ENCODE measurements at places on chromosomes 11 and 22.
A peak's percentile ranks its signal among the peaks of the same experiment; 100 is the strongest.

- no peak for DNase-seq
Measured at GRCh38 chr11:109133159-109133558, 288.8 kb upstream of the C11orf87 start.

DNA sequence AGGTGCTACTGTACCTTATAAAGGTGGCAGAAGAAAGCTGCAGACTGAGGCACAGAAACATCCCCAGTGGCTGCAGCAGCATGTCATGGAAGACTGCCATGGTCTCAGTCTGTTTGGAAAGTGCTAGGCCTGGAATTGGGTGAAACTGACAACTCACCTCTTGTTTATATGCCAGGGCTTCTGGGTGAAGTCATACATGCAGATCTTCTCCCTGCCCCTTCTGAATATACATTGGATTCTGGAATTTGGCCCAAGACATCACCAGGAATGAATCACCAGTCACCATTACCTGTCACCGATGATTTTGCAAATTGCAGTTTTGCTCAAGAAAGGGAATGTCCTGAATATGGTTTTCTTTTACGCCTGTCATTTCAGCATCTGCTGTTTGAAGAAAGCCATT is at the start of gene PLET1:
TSS of gene PLET1 (minus strand) at position 371 of the 400 bp plus-strand sequence. CDS start at position 100, 271 bp downstream.
- no peak for DNase-seq

DNA sequence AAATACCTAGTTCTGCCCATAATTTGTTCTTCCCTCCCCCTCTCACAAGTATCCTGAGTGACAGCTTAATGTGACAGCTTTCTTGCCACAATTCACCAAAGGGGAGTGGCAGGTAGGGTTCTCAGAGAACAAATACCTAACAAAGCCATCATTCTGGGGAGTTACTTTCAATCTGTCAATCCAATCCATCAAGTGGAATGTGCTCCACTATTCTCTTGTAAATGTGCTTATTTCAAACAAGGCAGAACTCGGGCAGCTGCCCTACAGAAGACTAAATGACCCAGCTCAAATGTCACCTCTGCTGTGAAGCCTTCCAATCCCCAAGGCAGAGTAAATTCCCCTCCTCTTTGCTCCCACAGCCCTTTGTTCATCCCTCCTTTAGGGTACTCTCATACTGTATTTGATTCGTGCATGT is 27.8 kb downstream of the LGR4 start:
- DNase-seq = no peak

- no peak for DNase-seq
Measured at GRCh38 chr11:77031599-77031998, 2.6 kb upstream of the B3GNT6 start.

DNA sequence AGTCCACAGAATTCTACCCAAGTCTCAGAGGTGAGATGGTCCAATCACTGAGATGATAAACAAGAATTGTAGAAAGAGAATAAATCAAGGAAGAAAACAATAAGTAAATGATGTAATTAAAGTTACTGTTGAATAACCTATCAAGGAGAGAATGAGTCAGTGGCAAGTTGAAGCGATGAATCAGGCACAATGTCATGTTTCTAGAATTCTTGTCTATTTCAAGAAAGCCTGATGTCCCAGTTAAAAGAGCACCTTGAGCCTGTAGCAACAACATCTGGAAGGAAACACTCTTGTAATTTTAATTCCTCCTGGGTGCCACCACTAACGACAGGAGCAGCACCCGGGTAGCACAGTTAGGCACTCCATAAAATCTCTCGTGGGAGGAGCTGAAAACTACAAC is 67.9 kb upstream of the SLC35C1 start:
- DNase-seq = peak; percentile 9

DNA sequence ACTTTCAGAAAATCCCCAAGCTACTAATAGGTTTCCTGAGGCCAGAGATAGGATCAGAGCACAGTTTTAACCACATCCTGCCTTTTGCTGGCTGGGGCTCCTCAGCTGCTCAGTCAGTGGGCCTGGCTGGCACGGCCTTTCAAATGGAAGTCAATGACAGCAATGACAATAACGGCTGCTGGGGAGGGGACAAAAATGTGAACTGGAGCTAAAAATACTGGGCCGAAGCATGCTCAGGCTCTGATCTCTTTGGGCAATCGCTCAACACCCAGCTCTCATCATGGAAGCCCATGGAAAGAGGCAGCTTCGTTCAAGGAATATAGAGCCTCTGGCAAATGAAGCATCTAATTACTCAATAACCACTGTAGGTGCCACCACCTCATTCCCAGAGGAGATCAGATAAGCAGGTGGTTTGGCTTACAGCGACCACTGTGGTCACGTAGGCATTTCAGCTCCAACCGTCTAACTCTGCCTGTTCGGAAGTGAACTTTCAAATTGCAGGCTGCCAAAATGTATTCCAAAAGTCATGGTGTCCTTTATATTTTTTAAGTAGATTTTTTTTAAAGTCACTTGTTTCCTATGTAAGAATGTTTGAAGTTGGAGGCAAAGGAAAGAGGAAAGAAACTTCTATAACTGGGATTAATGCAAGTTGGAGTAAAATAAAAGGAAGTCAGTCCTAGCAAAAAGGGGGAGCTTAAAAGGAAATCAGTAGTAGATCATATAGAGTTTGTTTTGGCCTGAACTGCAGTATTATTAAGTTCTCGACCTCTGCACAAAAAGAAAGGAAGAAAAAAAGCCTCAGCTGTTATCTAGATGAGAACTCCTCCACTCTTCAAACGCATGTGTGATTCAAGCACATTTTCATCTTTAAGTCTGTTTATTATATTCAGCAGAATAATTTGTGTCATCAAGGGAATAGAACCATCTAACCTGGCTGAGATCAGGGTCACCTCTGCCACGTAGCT is 14.1 kb downstream of the WT1 start:
- DNase-seq = peak; percentile 12

DNA sequence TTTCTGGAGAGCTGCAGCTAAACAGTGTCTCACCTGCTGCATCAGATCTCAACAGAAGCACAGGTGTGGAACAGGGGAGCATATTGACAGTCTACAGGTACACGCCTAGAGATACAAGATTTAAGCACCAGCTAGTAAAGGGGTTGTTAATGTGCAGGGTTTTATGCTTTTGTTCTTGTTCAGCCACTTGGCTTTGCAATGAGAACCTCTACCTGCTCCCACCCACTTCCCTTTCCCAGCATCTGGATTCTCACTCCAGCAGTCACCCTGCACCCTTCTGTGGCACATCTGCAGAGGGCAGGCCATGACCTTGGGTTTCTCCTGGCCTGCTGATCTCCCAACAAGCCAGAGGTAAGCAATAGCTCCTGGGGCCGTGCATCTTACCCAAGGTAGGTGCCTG is 446.6 kb downstream of the BUD13 start:
- DNase-seq = no peak

DNA sequence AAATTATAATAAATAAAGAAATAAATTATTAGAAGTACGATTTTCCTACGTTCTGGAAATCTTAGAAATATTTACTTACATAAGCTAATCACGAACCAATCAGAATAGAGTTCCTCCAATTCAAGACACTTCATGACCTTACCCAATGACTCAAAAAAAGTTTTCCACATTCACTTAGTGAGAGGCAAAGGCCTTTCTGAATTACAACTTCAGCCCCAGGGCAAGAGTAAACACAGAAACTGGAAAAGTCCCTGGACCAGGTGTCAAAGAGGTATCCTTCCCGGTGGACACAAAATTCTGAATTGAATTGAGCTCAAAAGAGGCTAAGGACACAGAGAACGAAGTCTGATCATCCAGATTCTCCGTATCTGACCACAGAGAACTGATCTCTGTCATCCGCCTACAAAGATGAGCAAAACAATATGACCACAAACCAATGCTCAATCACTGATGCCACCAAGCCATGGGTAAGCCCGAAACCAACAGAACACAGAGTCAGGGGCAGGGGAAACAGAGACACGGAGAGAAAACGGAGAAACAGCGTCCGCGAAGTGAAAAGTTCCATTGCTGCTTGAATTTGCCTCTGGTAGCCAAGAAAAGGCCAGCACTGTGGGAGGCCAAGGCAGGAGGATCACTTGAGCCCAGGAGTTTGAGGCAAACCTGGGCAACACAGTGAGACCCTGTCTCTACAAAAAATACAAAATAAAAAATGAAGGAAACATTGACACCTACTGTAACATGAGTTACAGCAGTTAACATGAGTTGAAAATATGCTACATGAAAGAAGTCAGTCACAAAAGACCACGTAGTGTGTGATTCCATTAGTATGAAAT is 6.8 kb downstream of the BID start:
- DNase-seq = no peak

DNA sequence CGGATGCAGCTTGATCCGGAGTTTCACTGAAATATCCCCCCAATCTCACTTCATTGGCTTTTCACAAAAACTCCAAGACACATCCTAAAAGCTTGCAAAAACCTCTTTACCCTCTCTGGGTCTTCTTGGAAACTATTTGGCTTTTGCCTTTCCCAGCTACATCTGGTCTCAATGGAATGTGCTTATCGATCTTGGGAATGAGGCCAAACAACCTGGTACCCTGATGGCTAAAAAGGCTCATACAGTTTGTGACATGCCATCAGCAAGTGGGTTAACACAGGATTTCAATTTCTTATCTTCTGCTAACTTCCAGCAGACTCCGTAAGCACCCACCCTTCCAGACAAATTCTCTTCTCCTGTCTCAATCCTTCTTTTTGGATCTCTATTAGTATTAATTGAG is 45.9 kb upstream of the TEAD1 start:
- peak; percentile 10 for DNase-seq

- DNase-seq = no peak
Measured at GRCh38 chr11:75903276-75903675, 88.3 kb downstream of the UVRAG start.

- DNase-seq = no peak
Measured at GRCh38 chr11:110508786-110509185, 79.0 kb downstream of the FDX1 start.

DNA sequence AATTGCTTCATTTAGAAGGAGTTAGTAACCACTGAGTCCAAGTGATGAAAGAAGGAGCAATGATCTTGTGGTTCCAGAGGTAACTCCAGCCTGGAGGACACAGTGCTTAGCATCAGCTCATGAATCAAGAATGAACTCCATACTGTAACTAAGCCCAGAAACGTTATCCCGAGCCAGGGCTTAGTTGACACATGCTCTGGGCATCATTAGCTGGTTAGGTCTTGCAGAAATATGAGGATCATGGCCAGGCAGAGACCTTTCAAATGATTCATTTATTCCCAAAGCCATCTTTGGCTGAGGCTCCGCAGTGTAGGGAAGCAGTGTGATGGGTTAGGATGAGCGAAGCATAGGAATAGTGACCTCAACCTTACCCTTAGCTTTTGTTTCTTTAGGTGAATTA is 277.4 kb downstream of the FAM76B start:
- DNase-seq = peak; percentile 98

DNA sequence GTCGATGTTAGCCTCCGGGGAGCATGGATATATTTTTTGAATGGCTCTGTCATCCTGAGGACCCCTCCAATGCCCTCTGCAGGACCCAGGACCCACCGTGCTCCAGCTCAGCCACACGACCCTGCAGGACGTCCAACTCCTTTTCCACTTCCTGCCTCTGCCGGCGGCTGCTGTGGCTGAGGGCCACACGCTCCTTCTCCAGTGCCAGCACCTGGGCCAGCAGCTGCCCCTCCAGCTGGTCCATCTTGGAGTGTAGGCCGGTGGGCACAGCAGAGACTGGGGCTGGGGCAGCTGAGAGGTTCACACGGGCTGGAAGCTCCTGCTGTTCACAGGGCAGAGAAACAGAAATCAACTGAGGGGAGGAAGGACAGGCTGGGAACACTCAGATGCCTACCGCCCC is 15.6 kb downstream of the NPTXR start:
- DNase-seq = no peak

- DNase-seq = no peak
Measured at GRCh38 chr11:90332415-90332814, 109.6 kb upstream of the CHORDC1 start.

GRCh38 chr11:67663532-67664212 is 10.8 kb downstream of the ALDH3B2 start:
- DNase-seq = no peak

DNA sequence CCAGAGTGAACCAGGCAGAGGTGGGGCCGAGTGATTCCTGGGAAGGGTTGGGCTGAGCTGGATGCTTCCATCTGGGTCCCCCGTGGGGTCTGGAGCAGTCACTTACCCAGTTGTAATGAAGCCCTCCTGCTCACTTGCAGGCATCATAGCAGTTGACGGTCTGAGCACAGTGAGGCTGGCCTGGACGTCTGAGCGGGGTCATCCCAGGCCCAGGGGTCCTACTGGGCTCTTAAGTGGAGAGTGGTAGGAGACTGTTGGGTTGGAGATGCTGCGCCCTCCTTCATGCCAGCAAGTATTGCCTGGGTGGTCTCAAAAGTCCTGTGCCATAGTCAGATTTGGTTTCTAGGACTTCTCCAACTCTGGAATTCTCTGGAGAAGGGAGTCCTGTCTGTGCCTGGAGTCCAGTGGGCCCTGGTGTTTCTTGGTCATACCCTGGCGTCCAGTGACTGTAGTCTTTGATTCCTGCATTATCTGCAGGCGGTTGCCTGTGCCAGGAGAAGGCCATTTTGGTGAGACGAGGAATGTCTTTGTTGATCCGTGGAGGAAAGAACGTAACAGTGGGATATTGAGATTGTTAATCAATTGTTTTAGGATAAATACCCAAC is 82.3 kb downstream of the TBC1D22A start:
- no peak for DNase-seq

DNA sequence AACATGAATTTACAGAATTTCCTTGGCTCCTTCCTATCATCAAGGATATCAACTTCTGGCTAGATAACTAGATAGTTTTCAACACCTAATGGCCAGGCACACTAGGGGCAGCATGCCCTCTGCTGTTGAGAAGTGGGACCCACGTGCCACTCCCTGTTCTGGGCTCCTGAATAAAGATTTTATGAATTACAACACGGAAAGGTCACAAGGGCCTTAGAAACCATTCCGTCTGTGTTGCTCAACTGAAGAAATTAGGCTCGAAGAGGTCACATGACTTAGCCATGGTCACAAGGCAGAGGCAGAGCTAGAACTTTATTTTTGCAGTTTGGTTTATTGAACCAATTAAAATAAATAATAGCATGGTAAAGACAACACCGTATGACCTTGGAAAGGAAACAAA is 36.0 kb downstream of the PRCP start:
- peak; percentile 35 for DNase-seq

DNA sequence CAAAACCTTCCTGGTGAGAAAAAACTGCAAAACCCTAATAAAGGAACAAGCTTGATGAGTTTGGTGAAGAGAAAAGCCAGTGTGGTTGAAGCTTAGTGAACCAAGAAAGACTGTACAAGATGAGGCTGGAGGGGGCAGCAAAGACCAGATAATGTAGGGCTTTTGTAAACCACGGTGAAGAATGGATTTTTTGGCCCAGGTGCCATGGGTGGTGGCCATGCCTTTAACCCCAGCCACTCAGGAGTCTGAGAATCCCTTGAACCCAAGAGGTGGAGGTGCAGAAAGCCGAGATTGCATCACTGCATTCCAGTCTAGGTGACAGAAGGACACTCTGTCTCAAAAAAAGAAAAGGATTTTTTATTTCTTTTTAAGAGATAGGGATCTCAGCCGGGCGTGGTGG is 5.0 kb upstream of the ZDHHC5 start:
- DNase-seq = no peak

DNA sequence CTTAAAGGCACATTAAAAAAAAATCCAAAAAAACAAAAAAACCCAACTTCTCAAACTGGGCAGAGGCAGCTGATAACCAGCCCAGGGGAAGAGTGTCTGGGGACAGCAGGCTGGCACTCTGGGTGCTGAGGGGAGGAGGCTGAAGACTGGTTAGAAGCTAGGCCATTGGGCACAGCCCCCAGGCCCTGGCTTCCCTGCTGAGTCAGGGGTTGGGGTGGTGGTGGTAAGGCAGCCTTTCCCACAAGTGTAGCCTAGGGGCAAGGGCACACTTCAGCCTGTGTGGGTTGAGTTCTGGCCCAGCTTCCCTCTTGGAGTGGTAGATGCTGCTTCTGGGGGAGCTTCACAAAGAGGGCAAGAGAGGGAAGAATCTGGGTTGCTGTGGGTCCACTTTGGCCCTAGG is 16.3 kb upstream of the ARFGAP3 start:
- no peak for DNase-seq
